Breast epithelium (tissue), 4 donors: ENCODE measurements at places on chromosomes 11 and 22.

DNA sequence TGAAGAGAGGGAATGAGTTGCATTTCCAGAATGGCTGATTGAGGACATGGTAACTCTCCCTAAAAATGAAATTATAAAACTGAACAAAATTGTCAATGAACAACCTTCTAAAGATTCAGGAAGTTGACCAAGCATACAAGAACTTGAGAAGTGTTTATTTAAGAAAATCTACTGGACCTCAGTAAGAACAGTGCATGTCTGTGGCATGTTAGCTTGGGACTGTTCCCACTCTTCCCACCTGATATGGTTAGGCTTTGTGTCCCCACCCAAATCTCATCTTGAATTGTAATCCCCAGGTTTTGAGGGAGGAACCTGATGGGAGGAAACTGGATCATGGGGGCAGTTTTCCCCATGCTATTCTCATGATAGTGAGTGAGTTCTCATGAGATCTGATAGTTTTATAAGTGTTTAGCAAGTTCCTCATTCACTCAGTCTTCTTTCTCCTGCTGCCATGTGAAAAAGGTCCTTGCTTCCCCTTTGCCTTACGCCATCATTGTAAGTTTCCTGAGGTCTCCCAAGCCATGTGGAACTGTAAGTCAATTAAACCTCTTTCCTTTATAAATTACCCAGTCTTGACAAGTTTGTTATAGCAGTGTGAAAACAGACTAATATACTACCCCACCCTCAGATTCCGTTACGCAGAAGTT is 15.4 kb downstream of the MS4A13 start:
- no peak for DNase-seq

DNA sequence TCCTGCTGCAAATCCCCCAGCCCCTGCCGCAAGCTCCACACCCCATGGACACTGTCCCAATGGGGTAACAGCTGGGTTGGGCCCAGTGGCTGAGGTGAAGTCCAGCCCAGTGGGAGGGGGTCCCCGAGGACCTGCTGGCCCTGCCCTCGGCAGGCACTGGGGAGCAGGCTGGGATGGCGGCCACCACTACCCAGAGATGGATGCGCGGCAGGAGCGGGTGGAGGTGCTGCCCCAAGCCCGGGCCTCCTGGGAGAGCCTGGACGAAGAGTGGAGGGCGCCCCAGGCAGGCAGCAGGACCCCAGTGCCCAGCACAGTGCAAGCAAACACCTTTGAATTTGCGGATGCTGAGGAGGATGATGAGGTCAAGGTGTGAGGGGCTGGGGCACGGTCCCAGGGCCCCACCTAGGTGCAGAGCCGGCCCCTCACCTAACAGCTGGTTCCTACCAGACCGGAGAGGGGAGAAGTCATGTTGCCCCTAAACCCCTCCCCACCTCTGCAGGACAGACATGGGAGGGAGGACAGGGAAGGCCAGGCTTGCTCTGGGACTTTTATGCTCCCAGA is 8.2 kb downstream of the CDC42EP1 start:
- no peak for DNase-seq

DNA sequence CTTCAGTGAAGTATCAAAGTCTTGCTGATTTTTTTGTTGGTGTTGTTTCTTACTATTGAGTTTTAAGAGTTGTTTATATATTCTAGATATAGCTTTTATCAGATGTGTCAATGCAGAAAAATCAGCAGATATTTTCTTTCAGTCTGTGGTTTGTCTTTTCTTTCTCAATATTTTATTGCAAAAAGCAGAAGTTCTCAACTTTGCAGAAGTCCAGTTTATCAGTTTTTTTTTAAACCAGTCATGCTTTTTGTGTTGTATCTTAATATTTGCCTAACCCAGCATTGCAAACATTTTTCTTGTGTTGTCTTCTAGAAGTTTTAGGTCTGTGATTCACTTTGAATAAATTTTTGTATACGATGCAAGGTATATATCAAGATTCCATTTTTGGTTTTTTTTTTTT is 7.0 kb downstream of the ASRGL1 start:
- no peak for DNase-seq

DNA sequence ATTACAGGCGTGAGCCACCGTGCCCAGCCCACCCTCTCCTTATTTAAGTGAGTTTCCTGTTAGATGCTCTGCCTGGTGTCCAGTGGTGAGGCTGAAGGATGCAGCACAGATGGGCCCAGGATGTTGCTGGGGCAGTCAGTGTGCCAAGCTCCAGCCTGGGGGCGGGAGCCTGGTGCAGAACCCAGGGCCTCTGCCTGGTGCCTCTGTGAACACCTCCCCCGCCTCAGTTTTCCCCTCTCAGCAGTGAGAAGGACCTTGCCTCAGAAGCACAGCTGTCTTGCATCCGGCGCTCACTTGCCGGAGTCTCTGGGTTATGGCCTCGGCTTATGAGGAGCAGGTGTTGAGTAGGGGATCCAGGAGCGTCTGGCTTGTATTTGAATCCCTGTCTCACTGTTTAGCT is 116.2 kb downstream of the KIAA1671 start:
- DNase-seq, result no peak

DNA sequence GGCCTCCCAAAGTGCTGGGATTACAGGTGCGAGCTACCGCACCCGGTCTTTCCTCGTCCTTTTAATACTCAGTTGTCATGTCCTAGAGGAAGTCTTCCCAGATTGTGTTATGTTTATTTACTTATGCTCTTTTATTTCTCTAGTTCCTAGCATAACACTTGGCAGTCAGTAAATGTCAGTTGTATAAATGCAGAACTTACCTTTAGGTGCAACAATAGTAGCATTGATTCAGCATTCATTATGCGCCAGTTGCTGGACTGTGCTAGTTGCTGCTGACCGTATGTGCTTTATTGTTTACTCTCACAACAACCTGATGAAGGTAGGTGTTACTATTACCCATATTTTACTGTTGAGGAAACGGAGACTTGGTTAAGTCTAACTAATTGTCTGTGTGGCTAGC is 20.8 kb downstream of the QSER1 start:
- no peak for DNase-seq

- DNase-seq, result no peak
Measured at GRCh38 chr11:20627701-20628100, 28.3 kb downstream of the SLC6A5 start.
